Activated CD4-positive, alpha-beta T cell treated with anti-CD3 and anti-CD28 coated beads, Interleukin-2, amount 10 ng/mL, durations not matched to agents 24 days and 14 days (primary cell): ENCODE measurements at places on chromosomes 1 and 21. TPM values are rescaled to one million over a fixed set of nuclear protein-coding genes. Genes with fewer than 3 reads are reported as not detected.

Gene CSF1
- total RNA-seq: 190 and 193 TPM in 2 replicates

Gene WDR64
- not detected in 2 replicates for total RNA-seq

- peak; percentile 78 for DNase-seq
Observed at GRCh38 chr1:230167419-230167852, 100.4 kb downstream of the GALNT2 start.

GRCh38 chr1:21904454-21904703 is 32.7 kb downstream of the HSPG2 start:
- DNase-seq: no peak

Gene NGF
- not detected in 2 replicates for total RNA-seq

- DNase-seq: no peak
Observed at GRCh38 chr1:104018922-104019674, 269.4 kb downstream of the AMY1C start.

Gene PTPN22
- total RNA-seq: 60.4 and 64.1 TPM in 2 replicates

DNA sequence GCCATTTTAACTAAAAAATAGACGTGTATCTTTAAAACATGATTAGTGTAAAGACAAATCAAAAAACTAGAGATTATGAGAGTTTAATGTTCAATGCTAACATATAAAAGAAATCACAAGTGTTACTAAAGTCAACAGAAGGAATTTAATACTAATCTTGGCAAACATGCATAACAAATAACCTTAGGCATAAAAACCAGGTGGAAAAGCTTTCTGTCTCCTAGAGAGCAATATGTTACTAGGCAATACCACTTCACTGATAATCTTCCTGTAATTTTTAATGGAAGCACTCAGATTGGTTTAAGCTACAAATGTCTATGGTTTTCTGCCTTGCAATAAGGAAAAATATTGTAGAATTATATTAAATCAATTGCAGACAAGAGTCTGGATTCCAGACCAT is 121.9 kb downstream of the NME7 start:
- no peak for DNase-seq

DNA sequence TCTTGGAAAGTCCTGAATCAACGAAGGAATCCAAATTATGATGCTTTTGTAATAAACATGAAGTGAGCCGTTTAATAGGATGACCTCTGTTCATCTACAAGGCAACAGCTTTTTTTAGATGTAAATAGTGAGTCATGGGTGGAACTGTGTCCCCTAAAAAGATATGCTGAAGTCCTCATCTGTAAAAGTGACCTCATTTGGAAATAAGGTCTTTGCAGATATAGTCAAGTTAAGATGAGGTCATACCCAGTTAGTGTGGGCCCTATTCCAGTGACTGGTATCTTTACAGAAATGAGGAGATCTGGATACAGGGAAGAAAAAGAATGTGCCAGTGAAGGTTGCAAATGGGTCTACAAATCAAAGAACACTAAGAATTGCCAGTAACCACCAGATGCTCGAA is 1287.3 kb upstream of the ADGRL4 start:
- DNase-seq: no peak

- no peak for DNase-seq
Observed at GRCh38 chr1:1432951-1433803, 2.3 kb upstream of the VWA1 start.

DNA sequence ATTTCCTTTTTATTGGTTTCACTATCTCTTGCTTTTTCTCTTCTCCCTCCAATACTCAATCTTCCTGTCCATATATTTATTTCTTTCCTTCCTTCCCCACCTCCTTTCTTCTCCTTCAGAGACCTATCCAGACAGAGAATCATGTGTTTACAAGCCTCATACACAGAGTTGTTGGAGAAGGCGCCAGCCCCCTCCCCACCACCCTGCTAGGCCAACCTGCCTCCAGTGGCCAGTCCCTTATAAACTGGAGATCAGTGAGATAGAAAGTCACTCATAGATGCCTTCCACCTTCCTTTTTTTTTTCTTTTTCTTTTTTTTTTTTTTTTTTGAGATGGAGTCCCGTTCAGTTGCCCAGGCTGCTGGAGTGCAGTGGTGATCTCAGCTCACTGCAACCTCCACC is 53.3 kb downstream of the CD247 start:
- no peak for DNase-seq

DNA sequence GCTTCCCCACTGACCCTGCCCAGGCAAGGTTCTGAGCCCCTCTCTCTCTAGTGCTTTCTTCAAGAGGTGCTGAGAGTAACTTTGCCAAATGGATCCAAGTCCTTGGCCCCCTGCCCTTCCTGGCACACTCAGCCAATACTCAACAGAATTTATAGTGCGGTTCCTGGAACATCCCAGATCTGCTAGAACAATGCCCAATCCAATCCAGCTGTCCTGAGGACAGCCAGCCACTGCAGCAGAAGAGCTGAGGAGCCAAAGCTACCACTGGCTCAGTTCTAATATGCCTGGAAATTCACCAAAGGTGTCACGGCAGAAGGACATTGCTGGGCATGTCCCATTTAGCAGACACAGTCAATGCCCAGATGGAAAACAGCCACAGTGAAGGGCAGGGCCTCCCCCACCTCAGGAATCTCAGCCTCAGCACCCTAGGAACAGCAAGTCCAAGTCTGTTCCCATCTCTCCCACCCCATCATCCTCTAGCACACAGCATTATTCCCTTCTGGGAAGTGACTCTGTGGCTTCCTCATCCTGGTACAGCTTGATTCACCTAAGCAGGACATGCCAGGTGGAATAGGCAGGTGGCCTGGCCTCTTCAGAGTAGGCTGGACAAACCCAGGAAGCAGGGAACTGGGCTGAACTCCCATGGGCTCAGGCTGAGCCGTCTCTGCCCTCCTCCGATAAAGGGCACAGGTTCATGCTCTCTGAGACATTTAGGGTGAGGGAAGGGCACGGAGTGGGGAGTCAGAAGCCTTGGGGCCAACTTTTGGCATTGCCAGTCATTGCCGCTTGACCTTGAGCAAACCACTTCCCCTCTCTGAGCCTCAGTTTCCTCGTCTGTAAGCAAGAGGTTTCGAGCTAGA is 24.6 kb downstream of the PMVK start:
- no peak for DNase-seq

GRCh38 chr1:230595181-230595580 is 47.1 kb upstream of the COG2 start:
- no peak for DNase-seq

- DNase-seq: no peak
Observed at GRCh38 chr1:152517237-152517811, 3.0 kb downstream of the CRCT1 start.

DNA sequence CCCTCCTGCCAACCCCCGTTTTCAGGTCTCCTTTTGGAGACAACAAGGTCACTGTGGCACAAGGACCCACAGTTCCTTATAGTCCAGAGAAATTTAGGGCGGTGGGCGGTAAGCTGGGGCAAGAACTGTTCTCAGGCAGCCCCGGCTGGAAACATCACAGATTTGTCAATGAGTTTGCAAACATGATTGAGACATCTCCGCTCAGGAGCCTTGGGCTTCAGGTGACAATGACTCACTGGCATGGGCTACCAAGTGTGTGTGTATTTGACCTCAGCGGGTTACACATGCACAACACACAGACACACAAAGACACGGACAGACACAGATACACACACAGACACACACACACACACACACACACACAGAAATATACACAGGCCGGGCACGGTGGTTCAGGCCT is 58.2 kb upstream of the ABCG1 start:
- DNase-seq: no peak

Gene TMEM200B
- 0.66 and 0.72 TPM in 2 replicates for total RNA-seq

- peak; percentile 54 for DNase-seq
Observed at GRCh38 chr1:154629061-154629674, 21.2 kb upstream of the ADAR start.

Gene TMEM54
- 0.89 and 1.4 TPM in 2 replicates for total RNA-seq

Gene NAV1
- total RNA-seq: 0.40 and 1.1 TPM in 2 replicates

GRCh38 chr1:187622545-187622944 is 793.8 kb downstream of the PLA2G4A start:
- no peak for DNase-seq

Gene ITLN2
- total RNA-seq: not detected in 2 replicates

Gene CAMK2N1
- total RNA-seq: 1.3 and 1.8 TPM in 2 replicates

DNA sequence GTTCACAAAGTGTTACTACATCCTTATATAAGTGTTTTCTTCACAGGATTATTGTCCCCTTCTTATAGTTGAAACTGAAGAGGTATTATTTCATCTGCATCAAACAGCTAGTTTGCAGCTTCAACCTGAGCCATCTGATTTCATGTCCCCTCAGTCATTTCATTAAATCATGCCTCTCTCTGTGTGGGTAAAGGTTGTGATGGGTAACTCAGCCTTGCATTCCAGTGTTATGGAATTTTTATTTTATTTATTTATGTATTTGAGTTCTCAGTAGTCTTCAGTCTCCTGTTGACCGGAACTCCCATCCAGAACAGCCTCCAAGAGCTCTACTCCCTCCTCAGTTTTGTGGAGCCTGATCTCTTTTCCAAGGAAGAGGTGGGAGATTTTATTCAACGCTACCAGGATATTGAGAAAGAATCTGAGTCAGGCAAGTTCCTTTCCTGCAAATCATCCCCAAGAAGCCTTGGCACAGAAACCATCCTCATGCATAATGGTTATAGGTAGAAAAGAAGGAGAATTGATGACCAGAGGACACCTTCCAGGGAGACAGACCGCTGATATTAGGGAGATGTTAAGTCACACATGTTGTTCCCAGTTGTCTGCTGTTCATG is 21.8 kb downstream of the CHD1L start:
- DNase-seq: no peak

- DNase-seq: no peak
Observed at GRCh38 chr1:212007886-212008285, 27.5 kb downstream of the INTS7 start.

Gene TBX19
- 2.5 and 3.2 TPM in 2 replicates for total RNA-seq

GRCh38 chr1:22472596-22472995 is 20.9 kb downstream of the ZBTB40 start:
- no peak for DNase-seq

GRCh38 chr1:55604179-55604578 is 389.0 kb upstream of the USP24 start:
- no peak for DNase-seq

Gene CELA2A
- total RNA-seq: not detected in 2 replicates

DNA sequence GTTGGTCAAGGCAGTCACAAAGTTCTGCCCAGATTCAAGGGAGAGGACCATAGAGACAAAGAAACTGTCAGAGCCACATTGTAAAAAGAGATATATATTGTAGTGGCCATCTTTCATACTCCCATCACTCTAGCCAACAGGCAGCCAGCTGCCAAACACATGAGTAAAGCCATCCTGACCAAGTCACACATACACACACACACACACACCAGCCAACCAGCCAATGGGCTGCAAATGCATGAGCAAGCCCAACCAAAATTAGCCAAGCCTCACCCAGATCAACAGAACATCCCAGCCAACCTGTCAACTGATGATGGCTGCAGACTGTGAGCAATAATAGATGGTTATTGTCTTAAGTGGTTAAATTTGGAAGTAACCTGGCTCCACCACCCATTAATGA is 120.7 kb downstream of the SEC16B start:
- no peak for DNase-seq

Gene C1orf185
- not detected in 2 replicates for total RNA-seq

DNA sequence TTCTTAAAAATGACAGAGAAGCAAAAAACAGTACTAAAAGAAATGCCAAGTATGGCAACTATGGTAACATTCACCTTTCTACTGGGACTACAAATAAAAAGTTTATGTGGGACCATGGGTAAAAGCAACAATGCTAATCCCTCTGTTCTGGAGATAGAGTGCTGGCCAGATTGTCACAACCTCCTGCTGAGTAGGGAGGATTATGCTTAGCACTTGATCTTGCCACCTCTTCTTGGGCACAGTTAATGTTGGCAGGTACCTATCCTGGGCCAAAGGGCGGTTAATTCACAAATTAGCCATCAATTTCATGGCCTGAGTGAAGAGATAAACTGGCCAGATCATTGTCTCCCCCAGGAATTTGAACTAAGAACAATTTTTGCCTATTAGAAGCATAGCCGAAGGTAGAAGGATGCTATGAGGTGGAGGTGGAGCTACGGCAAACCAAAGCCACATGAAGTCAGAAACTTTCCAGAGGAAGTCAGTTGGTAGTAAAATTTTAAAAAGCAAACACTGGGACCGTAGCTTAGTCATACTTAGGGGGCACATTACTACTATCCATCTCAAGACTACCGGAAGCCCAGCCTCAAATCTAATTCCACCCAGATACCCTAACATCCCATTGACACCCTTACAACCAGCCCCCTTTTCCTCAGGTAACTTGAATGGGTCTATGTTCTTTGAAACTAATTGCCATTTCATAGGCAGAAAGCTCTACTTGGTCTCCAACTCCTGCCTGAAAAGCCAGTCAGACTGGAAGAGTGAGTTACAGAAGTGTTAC is 2.7 kb downstream of the SCYL3 start:
- peak; percentile 84 for DNase-seq

GRCh38 chr1:24117722-24118409 is 5.9 kb upstream of the MYOM3 start:
- no peak for DNase-seq

DNA sequence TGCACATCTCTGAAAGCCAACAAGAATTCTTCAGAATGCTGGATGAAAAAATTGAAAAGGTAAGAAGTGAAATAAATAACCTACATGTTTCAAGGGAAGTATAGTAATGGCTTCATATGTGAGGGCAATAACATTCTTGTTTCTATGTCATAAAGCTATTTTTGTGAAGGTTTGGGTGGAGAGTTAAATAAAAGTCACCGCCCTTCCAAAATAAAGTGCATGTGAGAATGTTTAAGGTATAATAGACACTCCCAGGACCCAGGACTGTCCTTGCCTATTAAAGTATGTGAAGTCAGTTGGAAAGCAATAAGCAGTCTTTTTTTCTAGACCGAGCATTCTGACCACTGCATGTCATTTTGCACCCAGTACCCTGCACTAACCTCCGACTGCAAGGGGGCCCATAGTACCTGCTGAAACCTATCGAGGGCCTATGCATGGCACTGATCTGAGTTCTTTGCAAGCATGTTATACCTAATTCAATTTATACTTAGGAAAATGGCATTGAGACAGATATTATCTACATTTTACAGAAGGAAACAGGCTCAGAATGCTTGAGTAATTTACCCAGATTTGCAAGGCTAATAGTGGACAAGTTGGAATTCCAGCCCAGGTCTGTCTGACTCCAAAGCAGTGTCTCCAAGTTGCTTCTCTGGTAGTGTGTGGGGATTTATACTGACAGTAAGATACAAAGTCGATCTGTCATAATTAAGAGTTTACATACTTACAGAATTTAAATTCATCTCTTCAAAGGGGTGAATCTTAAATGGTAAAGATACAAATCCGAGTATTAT is 156.1 kb downstream of the EDEM3 start:
- no peak for DNase-seq

DNA sequence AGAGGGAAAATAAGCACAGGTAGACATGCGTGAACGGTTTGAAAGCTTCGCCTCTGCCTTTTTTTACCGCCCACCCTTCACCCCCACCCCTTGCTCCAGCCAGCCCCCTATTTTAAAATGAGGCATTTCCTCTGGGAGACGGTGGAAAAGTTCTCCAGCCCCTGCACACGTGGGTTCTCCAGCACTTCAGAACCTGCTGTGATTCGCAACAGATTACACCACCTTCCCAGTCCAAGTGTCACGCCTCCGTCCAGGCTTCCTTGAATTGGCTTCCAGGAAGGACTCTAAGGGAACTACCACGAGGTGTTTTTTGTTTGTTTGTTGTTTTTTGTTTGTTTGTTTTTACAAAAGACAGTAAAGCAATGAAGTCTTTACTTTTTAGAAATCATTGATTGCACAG is 2.6 kb downstream of the LRRC7 start:
- no peak for DNase-seq

Gene CELA3A
- not detected in 2 replicates for total RNA-seq

Gene RGSL1
- not detected in 2 replicates for total RNA-seq

GRCh38 chr1:23471473-23472075 is 12.4 kb downstream of the ASAP3 start:
- no peak for DNase-seq
